ENCODE measurements at places on chromosomes 7 and 10.

GRCh38 chr7:122520971-122521555 is 177.9 kb downstream of the RNF133 start:
- DNase-seq = no peak

DNA sequence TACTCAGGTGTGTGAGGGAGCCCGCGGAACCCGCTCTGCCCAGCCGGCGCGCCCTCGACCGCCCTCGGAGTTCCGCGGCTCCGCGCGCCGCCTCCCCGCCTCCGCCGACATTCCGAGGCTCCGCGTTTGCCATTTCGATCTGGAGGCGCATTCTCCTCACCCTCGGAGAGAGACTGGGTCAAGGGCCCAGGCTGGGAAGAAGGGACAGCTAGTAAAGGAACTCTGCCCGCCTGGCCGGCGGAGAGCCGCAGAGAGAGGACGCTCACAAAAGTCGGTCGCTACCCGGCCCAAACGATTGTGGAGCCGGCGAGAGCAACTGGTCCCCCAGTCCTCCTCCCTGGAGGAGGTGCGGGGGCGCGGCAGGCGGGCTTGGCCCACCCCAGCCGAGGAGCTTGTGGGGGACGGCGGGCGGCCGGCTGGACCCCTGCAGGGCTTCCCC is 74.5 kb upstream of the LEP start:
- no peak for DNase-seq

DNA sequence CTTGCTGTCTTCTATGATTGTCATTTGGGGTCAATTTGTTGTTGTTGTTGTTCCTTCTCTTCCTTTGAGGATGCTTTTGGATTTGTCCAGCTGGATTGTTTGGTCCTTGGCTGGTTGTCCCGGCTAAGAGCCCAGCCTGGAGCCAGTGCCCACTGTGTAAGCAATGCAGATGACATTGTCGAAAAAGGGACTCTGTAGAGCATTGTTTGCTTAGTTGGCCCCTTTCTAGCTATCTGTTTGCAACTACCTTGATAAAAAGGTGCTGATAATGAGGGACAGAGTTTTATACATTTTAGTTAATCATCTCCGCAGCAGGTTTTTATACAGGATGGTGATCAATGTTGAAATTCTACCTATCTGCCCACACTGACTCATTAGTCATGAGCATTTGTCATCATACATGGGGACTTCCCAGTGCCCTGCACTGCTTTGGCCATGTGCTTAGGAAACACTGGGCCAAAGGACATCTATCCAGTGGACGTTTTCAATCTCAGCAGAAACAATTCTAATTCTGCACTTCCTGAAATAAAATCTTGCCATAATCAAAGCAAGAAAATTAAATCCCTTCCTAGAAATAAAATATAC is 311.9 kb downstream of the GRM8 start:
- no peak for DNase-seq

DNA sequence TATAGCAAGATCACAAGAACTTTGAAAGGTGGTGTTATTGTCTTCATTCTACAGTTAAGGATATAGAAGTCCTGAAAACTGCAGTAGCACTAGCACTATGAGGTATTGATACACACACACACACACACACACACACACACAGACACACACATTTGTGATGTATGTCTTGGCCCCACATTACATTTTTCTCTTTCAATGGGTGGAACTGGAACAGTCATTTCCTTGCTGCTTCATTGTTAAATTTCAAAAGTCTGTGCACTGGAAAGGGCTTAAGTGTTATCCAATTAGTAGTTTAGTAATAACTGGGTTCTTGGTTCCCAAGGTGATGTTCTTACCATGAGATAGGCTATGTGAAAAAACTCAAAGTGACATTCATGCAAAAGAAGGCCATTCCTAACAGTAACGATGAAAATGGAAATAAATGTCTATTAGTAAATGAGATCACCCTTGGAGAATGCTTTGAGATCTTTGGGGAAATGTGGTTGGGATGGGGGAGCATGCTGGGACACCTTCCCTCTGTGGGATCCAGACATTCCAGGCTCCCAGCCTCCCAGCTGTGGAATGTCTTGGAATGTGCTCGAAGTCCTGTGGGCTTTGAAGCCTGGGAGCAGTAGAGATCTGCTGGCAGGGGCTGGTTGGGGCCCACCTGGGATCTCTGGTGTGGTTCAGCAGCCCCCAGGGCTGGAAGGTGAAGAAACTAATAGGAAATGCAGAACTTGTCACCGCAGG is 37.4 kb upstream of the CALD1 start:
- no peak for DNase-seq

GRCh38 chr7:32948202-32948601 is 9.0 kb upstream of the FKBP9 start:
- DNase-seq = no peak

- DNase-seq = no peak
Measured at GRCh38 chr10:20596065-20596755, 300.9 kb downstream of the NEBL start.

DNA sequence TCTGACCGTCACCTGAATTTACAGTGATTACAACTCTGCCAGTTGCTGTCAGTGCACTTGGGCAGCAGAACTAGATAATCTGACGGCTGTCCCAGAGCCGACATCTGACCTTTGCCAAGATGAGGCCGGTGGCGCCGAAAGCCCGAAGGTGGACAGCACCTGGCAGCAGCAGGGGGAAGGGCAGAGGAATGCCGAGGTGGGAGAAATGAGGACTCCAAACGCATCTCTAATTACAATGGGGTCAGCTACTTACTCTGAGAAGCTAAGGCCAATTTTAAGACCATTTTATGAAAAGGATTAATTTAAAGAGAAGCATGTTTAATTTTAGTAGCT is 33.8 kb downstream of the TRIM8 start:
- no peak for DNase-seq

DNA sequence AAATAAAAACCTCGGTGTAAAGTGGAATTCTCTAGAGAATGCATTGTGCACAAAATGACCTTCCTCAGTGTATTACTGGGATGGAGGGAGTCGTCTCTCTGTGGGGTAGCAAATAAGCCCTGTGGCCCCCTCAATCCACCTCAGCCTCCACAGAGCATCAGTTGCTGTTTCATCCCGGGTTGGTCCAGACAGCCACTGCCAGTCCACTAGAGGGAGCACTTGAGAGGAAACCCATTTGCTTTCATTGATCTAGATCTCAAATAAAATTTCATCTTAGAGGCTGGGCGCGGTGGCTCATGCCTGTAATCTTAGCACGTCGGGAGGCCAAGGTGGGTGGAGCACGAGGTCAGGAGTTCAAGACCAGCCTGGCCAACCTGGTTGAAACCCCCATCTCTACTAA is 1128.7 kb downstream of the CNTNAP2 start:
- no peak for DNase-seq

DNA sequence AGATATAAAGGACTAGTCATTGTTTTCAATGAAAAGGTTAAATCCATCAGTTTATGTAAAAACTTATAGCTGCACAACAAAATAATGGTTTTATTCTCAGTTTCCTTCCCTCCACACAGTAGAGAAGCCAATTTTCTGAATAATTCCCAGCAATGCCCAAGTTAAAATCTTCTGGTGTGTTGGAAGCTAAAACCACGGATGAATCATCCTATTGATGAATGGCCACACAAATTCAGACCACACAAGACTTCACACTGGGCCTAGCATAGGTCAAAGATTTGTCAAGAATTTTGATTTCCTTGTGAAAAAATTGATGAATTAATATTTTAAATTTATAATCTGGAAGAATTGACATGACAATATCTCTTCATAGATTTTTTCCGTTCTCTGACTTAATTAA is 617.6 kb downstream of the INHBA start:
- no peak for DNase-seq

DNA sequence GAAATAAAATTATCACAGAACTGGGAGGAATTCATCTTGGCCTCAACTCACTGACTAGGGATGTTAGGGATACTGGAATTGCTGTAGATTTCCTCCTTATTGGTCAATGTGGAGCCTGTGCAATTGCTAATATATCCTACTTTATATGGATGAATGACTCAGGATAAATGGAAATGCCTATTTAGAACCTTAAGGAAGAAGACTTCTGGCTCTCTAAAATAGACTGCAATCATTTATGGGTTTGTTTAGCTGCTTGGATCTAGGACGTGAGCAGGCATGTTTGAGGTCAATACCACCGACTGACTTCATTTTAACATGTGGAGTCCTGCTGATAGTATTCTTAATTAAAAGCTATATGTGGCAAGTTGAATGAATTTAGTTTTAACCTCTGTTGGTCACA is 1040.1 kb upstream of the LRRN3 start:
- no peak for DNase-seq

DNA sequence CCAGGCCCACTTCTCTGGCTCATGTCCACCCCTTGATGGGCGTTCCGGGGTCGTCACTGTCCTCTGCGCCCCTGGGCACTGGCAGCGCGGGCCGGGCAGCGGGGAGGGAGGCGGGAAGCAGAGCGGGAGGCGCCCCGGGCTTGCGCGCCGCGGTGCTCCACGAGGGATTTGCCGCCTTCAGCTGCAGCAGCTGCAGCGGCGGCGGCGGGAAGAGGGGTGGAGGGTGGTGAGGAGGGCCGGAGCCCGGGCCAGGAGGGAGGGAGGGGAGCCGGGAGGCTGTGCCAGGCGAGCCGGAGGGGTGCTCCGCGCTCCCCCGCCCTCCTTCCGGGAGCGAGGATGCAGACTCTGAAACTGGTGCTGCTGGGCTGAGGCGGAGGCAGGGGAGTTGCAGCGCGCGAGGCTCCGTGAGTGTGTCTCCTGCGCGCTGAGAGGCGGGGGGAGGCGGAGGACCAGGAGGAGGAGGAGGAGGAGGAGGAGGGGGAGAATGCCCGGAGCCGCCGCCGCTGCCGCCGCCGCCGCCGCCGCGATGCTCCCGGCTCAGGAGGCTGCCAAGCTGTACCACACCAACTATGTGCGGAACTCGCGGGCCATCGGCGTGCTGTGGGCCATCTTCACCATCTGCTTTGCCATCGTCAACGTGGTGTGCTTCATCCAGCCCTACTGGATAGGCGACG is at the start of gene LHFPL3:
LHFPL3 (plus strand) TSS at position 308 of the 674 bp plus-strand sequence.
- DNase-seq = no peak

GRCh38 chr7:22419488-22419887 is 62.5 kb upstream of the RAPGEF5 start:
- no peak for DNase-seq

DNA sequence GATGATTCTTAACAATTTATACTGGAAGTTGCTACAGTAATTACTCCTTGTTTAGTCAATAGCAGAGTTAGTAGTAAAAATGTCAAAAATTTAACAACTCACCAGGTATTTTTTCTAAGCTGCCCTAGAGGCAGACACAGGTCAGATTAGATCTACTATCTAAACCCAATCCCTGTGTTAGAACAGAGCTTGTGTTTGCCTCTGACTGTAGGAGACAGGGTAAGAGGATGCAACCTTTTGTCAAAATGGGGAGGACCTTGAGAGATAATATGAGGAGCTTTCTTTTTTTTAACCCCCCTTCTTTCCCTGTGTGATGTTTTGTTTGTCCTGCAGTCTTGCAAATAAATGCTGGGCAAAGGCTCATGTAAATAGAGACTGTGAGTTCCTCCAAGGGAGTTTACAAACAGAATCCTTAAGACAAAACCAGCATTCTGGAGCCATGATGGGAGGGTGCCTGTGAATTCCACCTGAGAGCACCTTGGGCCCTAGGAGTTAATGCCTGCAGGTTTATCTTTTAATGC is 353.1 kb downstream of the GATA3 start:
- no peak for DNase-seq

GRCh38 chr7:27164045-27164366 is 1.3 kb downstream of the HOXA9 start:
- no peak for DNase-seq

- no peak for DNase-seq
Measured at GRCh38 chr10:125160856-125161706, 718 bp upstream of the CTBP2 start.

- no peak for DNase-seq
Measured at GRCh38 chr7:86776136-86776535, 132.4 kb downstream of the GRM3 start.

DNA sequence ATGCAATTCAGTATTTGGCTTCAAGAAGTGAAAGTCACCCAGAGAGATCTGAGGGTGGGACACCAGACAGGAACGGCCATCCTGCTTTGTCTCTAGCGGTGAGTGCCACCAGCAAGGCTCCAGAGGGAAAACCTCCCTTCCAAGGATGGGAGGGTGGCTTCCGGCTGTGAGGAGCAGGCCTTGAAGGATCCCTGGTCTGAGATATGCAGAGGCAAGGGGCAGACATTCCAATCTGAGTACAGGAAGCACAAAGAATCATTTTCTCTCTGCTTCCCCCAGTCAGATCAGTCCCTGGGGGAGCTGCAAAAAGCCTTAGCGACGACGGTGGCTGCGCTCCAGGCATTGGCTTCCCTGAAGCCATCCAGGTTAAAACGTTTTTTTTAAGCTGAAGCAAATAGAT is 167.4 kb downstream of the TEX36 start:
- no peak for DNase-seq

GRCh38 chr7:66617295-66617694 is 11.4 kb upstream of the KCTD7 start:
- no peak for DNase-seq

- DNase-seq = no peak
Measured at GRCh38 chr7:133770863-133771492, 356.2 kb upstream of the LRGUK start.

DNA sequence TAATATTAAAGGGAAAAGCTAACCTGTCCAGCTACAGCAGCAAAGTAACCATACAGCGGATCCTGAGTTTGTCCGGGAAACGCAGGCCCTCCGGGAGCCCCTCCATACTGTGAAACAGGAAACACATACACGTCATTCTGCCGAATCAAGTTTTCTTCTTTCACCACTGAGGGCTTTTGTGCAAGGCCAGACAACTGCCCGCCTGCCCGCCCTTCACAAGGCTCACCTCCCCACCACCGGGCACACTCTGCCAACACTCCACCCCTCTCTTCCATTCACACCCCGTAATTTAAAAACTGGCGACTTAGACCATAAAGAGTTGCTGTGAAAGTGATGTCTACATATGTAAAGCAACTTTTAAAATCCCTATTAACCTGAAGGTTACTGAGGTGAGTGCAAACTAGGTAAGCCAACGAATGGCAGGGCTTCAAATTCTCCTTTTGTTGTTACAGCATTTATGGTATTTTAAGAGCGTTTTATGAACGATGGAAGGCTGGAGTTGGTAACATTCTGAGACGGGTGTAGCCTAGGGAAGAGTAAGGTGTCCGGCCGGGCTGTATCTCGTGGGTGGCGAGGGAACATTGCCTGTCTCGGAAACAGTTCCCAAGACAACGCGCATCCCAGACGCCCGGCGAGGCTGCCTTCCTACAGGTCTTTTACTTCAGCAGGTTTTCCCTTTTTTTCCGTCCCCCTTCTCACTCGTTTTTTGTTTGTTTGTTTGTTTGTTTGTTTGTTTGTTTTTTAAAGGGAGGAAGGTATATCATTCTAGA is 817 bp downstream of the SRI start:
- no peak for DNase-seq

- no peak for DNase-seq
Measured at GRCh38 chr10:114077347-114077746, 33.7 kb downstream of the ADRB1 start.

GRCh38 chr7:5795752-5796475 is 14.5 kb upstream of the RNF216 start:
- no peak for DNase-seq

GRCh38 chr7:32253299-32253698 is 183.1 kb upstream of the PDE1C start:
- no peak for DNase-seq
